ENCODE measurements at places on chromosomes 5 and 9.

GRCh38 chr9:107286057-107286456, 3.0 kb downstream of the RAD23B start:
- DNase-seq: no peak

GRCh38 chr9:134669399-134669955, 27.9 kb downstream of the COL5A1 start:
- DNase-seq: no peak

- no peak for DNase-seq
Measured at GRCh38 chr5:1495525-1495897, 28.2 kb downstream of the LPCAT1 start.

- DNase-seq: no peak
Measured at GRCh38 chr9:113468716-113469448, 5.4 kb downstream of the RGS3 start.

DNA sequence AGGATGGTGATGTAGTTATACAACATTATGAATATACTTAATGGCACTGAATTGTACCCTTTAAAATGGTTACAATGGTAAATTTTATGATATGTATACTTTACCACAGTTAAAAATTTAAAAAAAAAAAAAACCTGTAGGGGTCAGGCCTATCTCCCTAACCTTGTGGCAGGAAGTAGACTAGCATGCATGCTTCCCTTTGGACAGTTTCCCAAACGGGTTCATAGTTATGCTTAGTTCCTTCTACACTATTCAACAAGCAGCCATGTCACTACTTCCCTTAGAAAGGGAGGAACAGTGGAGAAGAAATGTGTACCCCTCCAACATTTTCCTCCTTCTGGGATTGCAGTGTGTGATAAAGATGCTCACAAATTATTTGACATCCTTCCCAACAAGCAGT, 32.5 kb downstream of the IDNK start:
- DNase-seq: no peak

DNA sequence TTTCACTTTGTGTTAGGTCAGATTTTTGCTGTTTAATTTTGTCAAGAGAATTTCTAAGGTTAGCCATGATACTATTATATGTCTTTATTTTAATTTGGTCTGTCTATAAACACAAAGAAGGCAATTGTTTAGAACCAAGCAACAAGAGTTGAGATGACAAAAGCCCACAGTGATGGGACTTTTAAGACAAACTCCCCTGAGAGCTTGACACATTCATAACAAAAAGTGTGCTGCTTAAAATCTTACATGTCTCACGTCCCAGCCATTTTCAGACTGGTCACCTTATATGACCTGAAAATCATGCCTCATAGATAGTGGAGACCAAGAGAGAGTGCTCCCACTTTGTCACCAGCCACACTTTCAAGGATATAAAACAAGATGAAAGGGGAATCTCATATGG, 21.6 kb upstream of the NNT start:
- no peak for DNase-seq

DNA sequence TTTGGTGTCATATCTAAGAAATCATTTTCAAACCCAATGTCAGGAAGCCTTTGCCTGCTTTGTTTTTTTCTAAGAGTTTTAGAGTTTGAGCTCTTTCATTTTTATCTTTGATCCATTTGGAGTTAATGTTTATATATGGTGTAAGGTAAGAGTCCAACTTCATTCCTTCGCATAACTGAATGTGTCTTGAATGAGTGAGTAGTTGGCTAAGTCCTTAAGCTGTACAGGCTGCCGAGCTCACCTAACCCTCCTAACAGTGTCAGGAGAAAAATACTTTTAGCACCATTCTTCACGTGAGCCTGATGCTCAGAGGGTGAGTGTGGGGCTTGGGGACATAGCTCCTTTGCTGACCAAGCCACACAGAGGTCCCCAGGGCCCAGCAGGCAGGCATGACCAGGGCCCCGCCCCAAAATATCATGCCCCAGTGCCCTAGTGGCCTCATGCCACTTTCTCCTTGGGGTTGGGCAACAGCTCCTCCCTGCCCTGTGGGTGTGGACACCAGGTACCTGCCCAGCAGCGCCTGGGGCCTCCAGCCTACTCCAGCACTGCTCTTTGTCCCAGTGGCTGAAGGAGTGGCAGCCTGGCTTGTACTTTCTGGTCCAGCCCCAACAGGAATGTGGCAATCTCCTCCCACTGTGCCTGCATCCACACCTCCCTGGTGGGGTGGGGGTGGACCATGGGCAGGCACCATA, 17.2 kb downstream of the PPARGC1B start:
- peak; percentile 15 for DNase-seq

GRCh38 chr5:10629682-10630081, 65.8 kb downstream of the ANKRD33B start:
- DNase-seq: no peak

GRCh38 chr5:59069438-59070079, 486.7 kb downstream of the RAB3C start:
- no peak for DNase-seq

GRCh38 chr5:10619649-10620048, 55.8 kb downstream of the ANKRD33B start:
- no peak for DNase-seq

Measured in HCT116 (cell line).